NCI-H460 (cell line): ENCODE measurements at places on chromosomes 3 and 15.

GRCh38 chr3:73508330-73508954 lies 116.3 kb downstream of the PDZRN3 start:
- peak; percentile 45 for DNase-seq

DNA sequence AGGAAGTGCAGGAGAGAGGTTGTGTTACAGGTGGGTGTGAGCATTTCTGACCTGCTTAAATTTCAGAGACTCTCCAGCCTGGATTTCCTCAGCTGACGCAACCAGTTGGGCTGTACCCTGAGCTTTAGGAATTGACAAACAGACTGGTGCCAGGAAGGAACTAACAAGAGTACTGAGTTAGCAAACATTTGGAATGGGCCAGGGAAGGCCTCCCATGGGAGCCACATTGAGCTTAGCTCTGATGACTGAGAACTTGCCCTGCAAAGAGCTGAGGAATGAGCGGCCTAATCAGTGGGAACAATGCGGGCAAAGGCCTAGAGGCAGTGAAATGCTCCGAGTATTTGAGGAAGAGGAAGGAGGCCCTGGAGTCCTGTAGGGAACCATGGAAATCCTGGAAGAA lies 254.2 kb downstream of the FEZF2 start:
- no peak for DNase-seq

DNA sequence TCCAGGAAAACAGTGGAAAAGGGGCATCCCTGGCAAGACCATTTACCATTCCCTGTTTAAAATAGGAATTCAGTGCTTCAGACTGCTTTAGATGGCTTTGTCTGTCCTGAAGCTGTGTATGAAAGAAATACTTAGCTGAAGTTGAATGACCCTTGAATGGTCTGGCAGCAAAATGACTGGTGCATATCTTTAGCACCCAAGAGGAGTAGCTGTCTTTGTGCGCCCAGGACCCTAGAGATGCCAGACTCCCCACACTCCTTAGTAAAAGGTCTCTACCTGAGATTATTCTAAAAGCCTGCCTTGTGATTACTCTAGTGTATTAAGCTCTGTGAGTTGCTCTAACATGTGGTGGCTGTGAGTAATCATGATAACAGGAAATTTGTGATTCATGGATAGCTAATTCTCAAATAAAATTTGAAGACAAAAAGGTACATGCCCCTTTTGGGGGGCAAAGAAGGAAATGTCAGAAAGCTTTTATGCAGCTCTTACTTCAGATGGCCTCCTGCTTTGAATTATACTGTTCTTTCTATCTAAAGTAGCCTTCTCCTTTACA lies 3.2 kb downstream of the MAPKBP1 start:
- no peak for DNase-seq

DNA sequence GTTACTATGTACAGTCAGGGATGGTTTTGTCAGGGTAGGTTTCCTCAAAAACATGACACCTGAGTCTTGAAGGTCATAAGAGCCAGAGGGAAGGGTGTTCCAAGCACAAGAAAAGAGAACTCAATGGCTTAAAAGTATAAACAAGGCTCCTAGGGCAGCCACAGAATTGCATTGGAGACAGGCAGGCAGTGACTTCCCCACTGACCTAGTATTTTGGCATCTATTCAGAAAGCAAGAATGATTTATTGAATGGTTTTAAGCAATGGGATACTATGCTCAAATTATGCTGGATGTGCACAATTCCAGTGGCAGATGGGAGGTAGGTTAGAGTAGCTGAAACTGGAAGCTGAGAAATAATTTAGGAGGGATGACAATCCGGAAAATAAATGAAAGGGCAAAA lies 54.0 kb downstream of the TSC22D2 start:
- DNase-seq, result no peak

DNA sequence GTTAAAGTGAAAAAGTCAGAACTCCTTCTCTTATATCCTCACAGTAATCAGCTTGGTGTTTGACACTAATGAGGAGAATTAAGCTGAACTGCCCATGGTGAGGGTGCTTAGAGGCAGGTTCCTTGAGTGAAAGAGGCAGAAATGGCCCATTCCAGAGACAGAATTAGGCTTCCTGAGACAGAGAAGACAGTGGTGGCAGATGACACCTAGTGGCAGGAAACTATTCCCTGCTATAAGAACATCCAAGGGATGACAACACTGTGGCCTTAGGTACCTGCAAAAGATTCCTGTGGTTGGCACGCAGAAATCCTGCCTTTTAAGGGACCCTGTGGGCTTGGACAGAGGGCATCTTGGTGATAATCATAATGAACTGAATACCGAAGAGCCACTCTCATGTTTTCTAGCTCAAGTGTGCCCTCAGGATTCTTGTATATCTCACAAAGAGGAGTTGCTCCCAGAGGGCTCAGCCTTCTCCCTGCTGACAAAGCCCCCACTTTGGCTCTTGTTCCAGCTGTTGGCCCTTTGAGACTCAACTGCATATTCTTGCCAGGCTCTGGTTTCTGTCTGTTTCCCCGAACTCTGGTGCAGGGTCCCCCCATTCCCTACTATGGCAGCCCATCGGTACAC lies 56.0 kb downstream of the KBTBD12 start:
- DNase-seq, result peak; percentile 33

- no peak for DNase-seq
These were observed 27.7 kb upstream of the VPS33B start for GRCh38 chr15:91050128-91050455.

DNA sequence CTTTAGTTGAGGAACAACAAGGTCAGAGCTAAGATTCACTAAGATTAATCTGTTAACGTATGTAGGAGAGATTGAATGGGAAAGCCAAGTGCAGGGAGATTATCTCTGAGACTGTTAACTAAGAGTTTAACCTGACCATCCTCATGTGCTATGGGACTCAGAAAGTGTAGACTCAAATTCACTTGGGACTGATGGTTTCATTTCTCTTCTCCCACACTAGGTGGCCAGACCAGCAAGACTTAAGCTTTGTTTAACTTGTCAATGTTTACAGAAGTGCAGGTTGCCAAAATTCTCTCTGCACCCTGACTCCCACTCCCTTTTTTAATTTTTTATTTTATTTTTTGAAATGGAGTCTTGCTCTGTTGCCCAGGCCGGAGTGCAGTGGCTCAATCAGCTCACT lies 6.3 kb upstream of the HEXA start:
- no peak for DNase-seq

GRCh38 chr15:73370151-73370550 lies 1.4 kb upstream of the HCN4 start:
- no peak for DNase-seq

DNA sequence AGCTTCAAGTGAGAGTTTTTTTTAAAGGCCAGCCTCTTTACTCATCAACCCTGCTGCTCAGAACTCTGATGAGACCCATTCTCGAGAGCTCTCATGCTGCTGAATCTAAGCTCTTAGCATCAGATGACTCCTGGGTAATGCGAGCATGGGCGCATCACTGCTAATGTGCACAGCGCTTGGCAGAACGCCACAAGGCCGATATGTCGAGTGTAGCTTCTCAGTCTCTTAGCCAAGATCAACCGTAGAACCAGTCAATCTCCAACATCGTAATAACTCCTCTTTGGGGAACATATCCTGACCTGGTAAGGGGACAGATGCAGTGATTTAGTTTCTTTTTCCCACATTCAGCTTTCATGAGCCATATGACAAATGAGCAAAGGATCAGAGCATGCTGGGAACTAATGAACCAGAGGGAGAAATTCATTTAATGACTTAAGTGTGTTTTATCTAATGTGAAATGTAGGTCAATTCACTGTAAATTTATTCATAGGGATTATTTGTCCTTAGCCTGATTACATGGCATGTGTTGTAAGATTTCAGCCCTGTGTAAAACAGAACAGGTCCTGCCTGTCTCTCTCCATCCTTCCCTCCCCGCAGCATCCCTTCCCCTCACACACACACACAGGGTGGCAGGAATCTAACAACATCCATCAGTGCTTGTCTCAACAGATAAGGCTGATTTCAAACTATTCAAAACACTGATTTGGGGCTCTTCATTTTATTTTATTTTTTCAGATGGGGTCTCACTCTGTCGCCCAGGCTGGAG lies 195.4 kb upstream of the C2CD4B start:
- no peak for DNase-seq

- DNase-seq, result no peak
These were observed 149.9 kb upstream of the LRTM1 start for GRCh38 chr3:55077726-55078125.

- no peak for DNase-seq
These were observed 15.2 kb downstream of the ST3GAL6 start for GRCh38 chr3:98778383-98778782.

- no peak for DNase-seq
These were observed 21.8 kb downstream of the FBXO45 start for GRCh38 chr3:196590279-196590678.

- DNase-seq, result no peak
These were observed 8.8 kb downstream of the SLC12A8 start for GRCh38 chr3:125203731-125204130.

GRCh38 chr3:181955566-181955965 lies 243.8 kb downstream of the SOX2 start:
- no peak for DNase-seq

GRCh38 chr3:54296531-54296930 lies 174.2 kb downstream of the CACNA2D3 start:
- no peak for DNase-seq

DNA sequence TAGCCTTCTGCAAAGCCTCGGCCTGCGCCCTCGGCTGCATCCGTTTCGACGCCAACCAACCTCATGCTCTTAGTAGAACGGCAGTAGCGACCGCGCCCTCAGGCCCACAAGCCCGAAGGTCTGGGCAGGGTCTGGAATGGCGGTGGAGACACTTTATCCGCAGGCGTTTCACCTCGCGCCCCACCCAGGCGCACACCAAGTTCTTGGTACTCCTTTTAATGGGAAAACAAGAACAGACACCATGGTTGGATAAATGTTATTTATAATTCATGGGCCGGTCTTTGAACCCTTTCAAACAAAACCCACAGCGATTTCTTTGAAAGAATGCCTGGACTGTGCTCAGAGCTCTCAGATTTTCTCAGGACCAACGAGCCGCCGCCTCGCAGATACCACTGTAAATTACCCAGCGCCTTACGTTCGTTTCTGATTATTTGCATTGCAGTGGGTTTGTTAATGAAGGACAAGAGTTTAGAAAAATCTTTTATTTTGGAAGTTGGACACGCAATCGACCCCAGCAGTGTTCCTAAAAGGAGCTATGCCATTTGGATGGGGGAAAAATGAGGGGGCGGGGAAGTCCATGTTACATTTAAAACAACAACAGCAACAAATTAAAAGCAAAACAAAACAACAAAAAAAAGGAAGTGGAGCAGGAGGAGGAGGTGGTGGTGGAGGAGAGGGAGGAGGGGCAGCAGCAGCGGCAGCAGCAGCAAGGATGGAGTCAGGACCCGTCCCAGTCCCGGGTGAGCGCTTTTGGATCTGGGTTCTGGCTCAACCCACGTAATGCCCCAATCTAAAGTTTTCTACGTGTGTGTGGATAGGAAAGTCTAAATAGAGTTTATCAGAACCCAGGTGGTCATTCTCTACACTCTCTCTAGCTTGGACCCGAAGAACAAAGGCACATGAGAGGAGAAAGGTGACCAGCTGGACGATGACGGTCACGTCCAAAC lies 993 bp upstream of the ISL2 start:
- no peak for DNase-seq

- DNase-seq, result no peak
These were observed 796.0 kb downstream of the ROBO2 start for GRCh38 chr3:77835921-77836320.

- DNase-seq, result no peak
These were observed 9.1 kb downstream of the GRM2 start for GRCh38 chr3:51715977-51716294.

GRCh38 chr15:61731099-61731498 lies 329.1 kb downstream of the VPS13C start:
- DNase-seq, result no peak

GRCh38 chr3:12196684-12197083 lies 38.0 kb upstream of the TIMP4 start:
- DNase-seq, result no peak

DNA sequence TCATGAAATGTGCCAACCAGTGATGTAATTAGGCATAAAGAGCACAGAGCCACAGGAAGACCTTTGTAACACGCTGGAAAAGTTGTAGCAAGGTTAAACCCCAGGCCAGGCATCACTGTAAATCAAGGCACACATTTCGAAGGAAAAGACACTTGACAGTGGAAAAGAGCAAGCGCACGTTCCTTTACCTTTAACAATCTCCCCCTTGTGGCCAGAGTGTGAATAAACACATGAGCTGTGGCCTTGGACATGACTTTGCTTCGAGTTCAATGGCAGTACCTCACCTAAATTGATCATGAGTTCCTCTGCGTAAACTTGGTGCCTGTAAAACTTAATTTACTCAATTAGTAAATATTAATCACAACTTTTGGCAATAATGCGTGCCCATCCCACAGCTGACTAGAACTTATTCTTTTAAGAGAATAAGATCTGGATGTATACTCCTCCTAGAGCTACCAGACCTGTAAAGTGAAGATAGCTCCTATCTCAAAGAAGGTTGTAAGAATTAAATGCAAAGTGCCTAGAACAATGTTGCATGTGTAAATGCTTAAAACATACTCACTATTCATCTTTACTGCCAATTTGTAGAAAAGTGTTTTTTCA lies 757.0 kb upstream of the NECTIN3 start:
- DNase-seq, result peak; percentile 37

- DNase-seq, result no peak
These were observed at the start of gene SPINT1 for GRCh38 chr15:40843885-40844695. SPINT1 (plus strand) TSS chr15:40844048; CDS start chr15:40844555, 507 bp downstream.

DNA sequence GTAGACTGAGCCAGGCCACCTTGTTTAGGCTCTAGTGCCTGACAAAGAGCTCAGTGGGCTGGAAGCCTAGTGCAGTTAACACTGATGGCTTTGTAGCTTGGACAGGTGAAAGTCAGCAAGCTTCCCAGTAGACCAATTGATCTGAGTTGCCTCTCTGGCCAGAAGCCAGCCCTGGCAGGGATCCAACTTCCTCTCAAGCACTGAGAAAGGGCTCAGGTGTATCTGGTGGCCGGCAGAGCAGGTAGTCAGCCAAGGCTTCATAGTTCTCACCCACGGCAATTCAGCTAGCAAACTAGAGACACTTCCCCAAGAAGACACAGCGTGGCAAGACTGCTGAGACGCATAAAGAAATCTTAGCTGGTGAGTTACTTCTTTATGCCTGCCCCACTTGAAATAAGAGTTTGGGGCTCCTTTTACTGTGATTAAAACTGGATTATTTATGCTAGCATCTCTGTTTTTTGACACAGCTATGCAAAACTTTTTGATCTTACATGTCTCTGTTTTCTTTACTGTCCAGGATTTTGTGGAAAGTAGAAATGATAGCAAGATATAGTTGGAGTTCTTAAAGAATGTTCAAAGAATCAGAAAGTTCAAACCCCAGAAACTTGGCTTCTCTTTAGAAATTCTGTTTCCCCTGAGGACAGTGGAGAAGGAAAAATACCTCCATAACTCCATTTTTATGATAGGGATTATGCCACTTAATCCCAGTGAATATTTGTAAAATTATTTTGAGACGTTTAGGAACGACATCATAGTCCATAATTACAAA lies 8.4 kb upstream of the CA12 start:
- DNase-seq, result no peak
